Ovary (tissue), 10 donors: ENCODE measurements at places on chromosomes 3 and 15. TPM values are rescaled to one million over a fixed set of nuclear protein-coding genes. Genes with fewer than 3 reads are reported as not detected.

DNA sequence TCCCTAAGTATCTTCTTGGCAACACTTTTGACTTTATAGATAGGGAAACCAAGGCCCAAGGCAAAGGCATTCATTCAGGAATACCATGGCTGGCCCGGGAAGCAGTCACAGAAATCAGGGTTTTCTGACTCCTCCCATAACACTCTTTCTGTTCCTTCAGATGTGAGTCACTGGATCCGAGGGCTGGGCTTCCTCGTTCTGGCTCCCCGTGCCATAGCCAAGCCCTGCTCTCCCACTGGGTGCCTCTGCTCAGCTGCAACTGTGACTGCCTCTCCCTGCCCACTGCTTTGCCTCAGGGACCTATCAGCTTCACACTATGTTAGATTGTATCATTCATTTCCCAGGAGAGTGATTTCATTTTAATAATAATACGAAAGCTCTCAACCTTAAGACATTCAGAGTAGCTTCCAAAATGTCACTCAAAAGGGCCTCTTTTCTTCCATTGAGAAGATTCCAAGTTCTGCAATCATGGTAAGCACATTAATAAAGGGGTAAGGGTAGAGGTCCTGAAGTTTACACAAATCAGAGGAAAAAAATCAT, 50.2 kb downstream of the GABRB3 start:
- H3K4me3 ChIP-seq, result no peak overlapping the region
- H3K36me3 ChIP-seq, result no peaks in the 10 kb centered on the region

GRCh38 chr3:108021131-108021530, 69.7 kb downstream of the CD47 start:
- no peaks in the 10 kb centered on the region for H3K36me3 ChIP-seq
- H3K27ac ChIP-seq, result no peak overlapping the region
- no peaks in the 10 kb centered on the region for H3K4me1 ChIP-seq
- no peak for DNase-seq
- H3K4me3 ChIP-seq, result no peak overlapping the region

GRCh38 chr15:70195587-70196305, 98.0 kb upstream of the TLE3 start:
- DNase-seq, result peak; percentile 86
- H3K27ac ChIP-seq, result peak overlapping the region; percentile 44
- H3K36me3 ChIP-seq, result no peaks in the 10 kb centered on the region
- peaks cover 15% of the 10 kb centered on the region for H3K4me1 ChIP-seq

DNA sequence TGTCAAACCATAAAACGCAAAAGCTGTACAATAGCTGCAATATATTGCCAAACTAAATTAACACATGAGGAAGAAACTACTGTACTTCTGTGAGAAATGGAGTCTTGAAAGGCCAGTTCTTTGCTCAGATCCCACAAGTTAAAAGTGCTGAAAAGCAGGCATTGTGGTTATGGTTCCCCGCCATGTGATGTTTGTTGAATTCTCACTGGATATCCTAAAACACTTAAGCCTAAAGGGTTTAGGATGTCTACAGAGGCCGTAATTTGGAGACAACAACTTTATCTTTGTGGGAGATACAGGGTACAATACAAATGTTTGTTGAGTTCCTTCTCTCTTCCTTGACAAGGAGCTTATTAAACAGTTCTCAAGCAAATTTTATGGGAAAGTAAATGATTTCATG, 53.2 kb downstream of the TMEM212 start:
- H3K27me3 ChIP-seq, result no peaks in the 10 kb centered on the region
- no peaks in the 10 kb centered on the region for H3K36me3 ChIP-seq
- H3K27ac ChIP-seq, result no peak overlapping the region
- no peak for DNase-seq

GRCh38 chr15:100663915-100664281, 61.5 kb downstream of the ASB7 start:
- no peaks in the 10 kb centered on the region for H3K36me3 ChIP-seq
- H3K4me3 ChIP-seq, result no peak overlapping the region
- no peak for DNase-seq
- H3K27me3 ChIP-seq, result no peaks in the 10 kb centered on the region
- no peak overlapping the region for H3K27ac ChIP-seq

The MKRN3 gene
- 0.48 TPM for total RNA-seq

The PDZRN3 gene
- total RNA-seq, result 112 TPM
